ENCODE measurements at places on chromosomes 16 and 17. TPM values are rescaled to one million over a fixed set of nuclear protein-coding genes. Genes with fewer than 3 reads are reported as not detected.

The DUSP14 gene
- 28.8 TPM for total RNA-seq

The SPNS3 gene
- total RNA-seq, result not detected

The CNGB1 gene
- not detected for total RNA-seq

The MYOCD gene
- total RNA-seq, result 11.7 TPM
